Fibroblast of the aortic adventitia (primary cell): ENCODE measurements at places on chromosomes 11 and 22. TPM values are rescaled to one million over a fixed set of nuclear protein-coding genes. Genes with fewer than 3 reads are reported as not detected.

GRCh38 chr11:66454247-66454646 is 12.5 kb upstream of the PELI3 start:
- DNase-seq = no peak

DNA sequence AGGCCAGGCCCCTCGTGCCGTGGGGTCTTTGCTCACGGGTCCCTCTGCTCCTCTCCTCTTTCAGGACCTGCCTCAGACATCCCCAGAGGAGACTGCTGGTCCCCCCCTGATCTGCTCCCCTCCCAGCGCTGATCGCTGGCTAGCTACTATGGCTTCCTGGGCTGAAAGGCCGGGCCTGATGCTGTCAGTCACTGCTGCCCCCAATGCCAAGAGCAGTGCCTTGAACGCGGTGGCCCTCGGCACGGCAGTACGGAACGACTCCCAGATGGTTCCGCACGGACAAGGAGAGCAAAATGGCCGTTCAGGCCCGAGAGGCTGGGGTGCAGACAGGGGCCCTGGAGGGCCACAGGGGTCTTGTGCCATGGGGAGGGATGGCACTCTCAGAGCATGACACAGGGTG is 21.5 kb downstream of the SULT4A1 start:
- no peak for DNase-seq

- DNase-seq = no peak
Observed at GRCh38 chr11:72257570-72257969, 13.6 kb upstream of the PHOX2A start.

GRCh38 chr11:115539844-115540243 is 35.6 kb upstream of the CADM1 start:
- DNase-seq = no peak

- no peak for DNase-seq
Observed at GRCh38 chr22:41501209-41501608, 32.3 kb downstream of the ACO2 start.

DNA sequence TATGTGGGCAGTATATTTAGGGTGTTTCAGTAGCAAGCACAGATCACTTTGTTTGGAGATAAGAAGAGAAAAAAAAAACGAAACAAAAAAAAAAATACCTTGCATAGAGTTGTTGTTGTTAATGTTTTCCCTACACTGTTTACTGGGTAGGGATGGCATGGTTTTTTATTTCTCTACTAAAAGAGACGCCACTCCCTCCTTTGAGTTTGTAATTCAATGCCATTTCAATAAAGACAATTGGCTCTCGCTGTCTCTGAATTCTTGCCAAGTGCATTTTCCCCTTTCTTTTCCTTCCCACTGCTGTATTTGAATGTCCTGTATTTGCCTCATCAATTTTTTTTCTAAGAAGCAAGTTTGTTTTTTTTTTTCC is 213.9 kb upstream of the UBASH3B start:
- DNase-seq = peak; percentile 16

GRCh38 chr11:128956401-128957201 is 13.9 kb upstream of the TP53AIP1 start:
- DNase-seq = peak; percentile 83

DNA sequence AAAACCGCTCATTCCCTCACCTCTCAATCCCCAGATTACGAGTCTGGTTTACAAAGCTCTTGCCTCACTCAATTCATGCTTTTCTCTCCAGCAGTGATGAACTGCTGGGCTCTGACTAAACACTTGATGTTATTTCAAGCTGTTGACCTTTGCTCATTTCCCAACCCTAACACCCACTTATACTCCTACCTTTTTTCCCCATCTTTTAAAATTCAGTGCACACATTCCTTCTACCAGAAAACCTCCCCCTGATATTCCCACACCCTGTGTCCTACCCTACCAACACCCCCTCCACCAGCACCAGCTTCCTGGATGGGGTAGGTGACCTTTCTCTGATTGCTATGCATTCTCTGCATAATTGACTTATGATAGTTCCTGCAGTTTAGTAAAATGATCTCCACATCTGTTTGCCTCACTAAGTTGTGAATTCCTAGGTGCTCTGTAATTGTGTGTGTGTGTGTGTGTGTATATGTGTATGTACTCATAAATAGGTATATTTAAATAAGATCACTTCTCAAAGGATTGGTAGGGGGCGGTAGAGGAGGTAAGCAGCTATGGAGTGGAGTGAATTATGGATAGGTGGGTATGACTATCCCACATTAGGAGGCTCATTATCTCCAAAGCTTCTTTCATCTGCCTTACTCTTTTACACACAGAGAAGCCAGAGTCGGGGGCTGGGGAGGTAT is 842 bp downstream of the HEPACAM start:
- DNase-seq = peak; percentile 68

- DNase-seq = peak; percentile 57
Observed at GRCh38 chr22:36331912-36332622, 55.7 kb downstream of the MYH9 start.

GRCh38 chr11:3231851-3232744 is at the start of gene MRGPRE:
MRGPRE (minus strand) TSS chr11:3232417; CDS start chr11:3228799, 3,618 bp downstream.
- DNase-seq = peak; percentile 18

- DNase-seq = no peak
Observed at GRCh38 chr22:31631436-31631835, 30.6 kb downstream of the PISD start.

- DNase-seq = no peak
Observed at GRCh38 chr11:217704-218103, 10.2 kb downstream of the RIC8A start.

GRCh38 chr11:77113382-77114088 is 10.9 kb downstream of the OMP start:
- peak; percentile 52 for DNase-seq

Gene CDCA5
- 2.5 and 19.3 TPM in 2 replicates for total RNA-seq

Gene NTM
- 3.4 and 52.2 TPM in 2 replicates for total RNA-seq

Gene SVIP
- total RNA-seq = 4.1 and 6.9 TPM in 2 replicates

Gene EMSY
- total RNA-seq = 5.9 and 30.8 TPM in 2 replicates

Gene DENND6B
- total RNA-seq = 2.8 and 4.3 TPM in 2 replicates

Gene NCF4
- not detected in 2 replicates for total RNA-seq

Gene PTPRCAP
- 0.41 and 0.45 TPM in 2 replicates for total RNA-seq
